ENCODE measurements at places on chromosomes 7 and 10. TPM values are rescaled to one million over a fixed set of nuclear protein-coding genes. Genes with fewer than 3 reads are reported as not detected.

Gene RASA4B
- total RNA-seq, result 0.98 TPM

Gene LOXL4
- total RNA-seq, result 15.4 TPM

Gene TEX36
- not detected for total RNA-seq

Gene GRID1
- 17.2 TPM for total RNA-seq

Gene CPEB3
- total RNA-seq, result 12.6 TPM

Gene SPDYE16
- total RNA-seq, result 0.33 TPM

Gene BCL7B
- total RNA-seq, result 52.5 TPM

Gene NEBL
- total RNA-seq, result 225 TPM

Gene TNS3
- total RNA-seq, result 86.4 TPM

Gene IKZF1
- 8.9 TPM for total RNA-seq
